ENCODE measurements at places on chromosomes 11 and 22. TPM values are rescaled to one million over a fixed set of nuclear protein-coding genes. Genes with fewer than 3 reads are reported as not detected.

- DNase-seq = no peak
These were observed 1.7 kb downstream of the FCHSD2 start for GRCh38 chr11:73140213-73141030.

Gene MPPED2
- total RNA-seq = 1.3 TPM

Gene HTR3B
- total RNA-seq = not detected

Gene SCARF2
- 24.0 TPM for total RNA-seq

GRCh38 chr11:13970986-13971385, 8.5 kb downstream of the SPON1 start:
- no peak for DNase-seq

Gene KCNJ1
- total RNA-seq = 0.23 TPM

DNA sequence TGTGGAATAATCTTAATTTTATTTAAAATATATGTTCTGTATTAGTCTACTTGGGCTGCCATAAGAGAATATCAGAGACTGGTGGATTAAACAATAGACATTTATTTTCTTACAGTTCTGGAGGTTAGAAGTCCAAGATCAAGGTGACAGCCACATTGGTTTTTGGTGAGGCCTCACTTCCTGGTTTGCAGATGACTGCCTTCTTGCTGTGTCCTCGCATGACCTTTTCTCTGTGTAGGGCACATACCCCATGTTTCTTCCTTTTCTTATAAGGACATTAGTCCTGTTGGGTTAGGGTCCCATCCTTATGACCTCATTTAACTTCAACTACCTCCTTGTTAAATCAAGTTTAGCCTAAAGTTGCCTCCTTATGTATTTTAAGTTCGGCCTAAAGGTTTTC, 202.7 kb upstream of the MPPED2 start:
- DNase-seq = no peak
